ENCODE measurements at places on chromosomes 16 and 17.
A peak's percentile ranks its signal among the peaks of the same experiment; 100 is the strongest.

- DNase-seq: no peak
Observed at GRCh38 chr17:74612046-74612445, 11.5 kb downstream of the CD300E start.

- no peak for DNase-seq
Observed at GRCh38 chr17:3574231-3574630, 16.6 kb upstream of the TRPV3 start.

DNA sequence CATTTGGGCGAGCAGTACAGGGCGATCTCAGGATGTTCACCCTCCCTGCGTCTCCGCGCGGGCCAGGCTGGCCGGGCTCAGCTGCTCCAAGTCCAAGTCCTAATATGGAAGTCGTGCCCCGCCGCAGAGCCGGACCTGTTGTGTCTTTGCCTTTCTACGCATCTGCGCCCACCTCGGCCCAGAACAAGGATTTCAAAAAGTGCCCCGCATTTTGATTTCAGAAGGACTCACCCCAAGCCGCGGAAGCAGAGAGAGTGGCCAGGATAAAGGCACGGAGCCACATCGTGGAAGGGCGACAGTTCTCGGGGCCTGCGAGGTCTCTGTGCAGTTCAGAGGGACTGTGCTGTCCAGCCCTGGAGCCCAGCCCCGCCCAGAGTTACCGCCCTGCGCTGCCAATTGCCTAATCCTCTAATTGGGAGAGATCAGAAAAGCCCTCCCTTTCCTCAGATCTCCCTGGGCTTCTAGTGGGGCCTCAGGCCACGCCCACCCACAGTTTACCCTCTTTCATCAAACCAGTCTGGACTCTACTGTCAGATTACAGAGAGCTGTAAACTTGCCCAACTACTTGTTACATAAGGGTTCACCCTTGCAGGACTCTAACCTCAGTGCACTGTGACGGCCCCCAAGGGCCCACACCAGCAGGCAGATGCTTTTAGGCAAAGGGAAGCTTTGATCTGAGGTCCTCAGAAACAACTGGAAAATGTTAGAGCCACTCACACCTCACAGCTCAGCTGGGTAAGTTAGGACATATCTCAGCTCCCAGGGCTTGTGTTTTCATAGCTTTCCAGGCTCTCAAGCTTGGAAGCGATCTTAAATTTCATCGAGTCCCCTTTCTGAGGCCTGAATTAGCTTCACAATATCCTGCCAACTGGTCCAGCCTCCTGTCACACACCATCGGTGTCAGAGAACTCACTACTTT, at the start of gene CES1:
Gene CES1 (minus strand): TSS at position 324 of the 919 bp plus-strand sequence. CDS start 41 bp downstream, at position 283.
- DNase-seq: no peak

- no peak for DNase-seq
Observed at GRCh38 chr16:88083582-88083981, 132.3 kb downstream of the BANP start.

DNA sequence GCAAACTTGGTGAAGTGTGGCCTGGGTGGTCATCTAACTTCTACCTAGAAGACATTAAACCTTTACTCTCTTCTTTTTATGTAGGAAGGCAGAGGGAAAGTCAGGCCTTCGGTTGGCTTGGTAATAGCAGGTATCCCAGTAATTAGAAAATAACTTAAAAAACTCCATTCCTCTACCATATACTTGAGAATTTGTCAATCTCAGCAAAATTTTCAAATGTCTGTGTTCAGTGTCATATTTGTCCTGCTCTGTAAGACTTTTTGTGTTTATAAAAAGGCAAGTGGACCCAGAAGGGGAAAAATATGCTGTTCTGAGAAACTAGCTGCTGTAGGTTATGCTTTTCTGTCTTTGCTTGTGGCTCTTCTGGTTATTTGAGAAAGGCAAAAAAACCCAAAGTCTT, 5.8 kb downstream of the HMOX2 start:
- DNase-seq: no peak

DNA sequence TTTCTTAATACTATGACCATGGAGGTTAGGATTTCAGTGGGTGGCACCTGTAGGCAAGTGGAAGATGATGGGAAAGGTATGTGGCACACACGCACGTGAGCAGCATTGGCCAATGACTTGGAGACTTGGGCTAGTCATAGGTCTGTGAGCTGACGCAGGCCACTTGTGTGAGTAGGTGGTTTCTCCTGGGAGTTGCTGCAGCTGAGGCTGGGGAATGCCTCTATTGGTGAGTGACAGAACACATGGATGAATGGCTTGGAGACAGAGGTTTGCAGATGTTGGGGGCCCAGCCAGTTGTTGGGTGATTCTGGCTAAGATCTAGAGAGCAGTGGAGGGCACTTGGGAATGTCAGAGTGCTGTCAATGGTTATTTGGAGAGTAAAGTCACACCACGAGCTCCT, 64.1 kb downstream of the MARF1 start:
- DNase-seq: peak; percentile 18

GRCh38 chr17:46167826-46168569, 25.2 kb downstream of the KANSL1 start:
- peak; percentile 38 for DNase-seq

- no peak for DNase-seq
Observed at GRCh38 chr17:52336796-52337195, 178.3 kb upstream of the CA10 start.

- DNase-seq: no peak
Observed at GRCh38 chr17:44317545-44317944, 7.1 kb downstream of the SLC25A39 start.

DNA sequence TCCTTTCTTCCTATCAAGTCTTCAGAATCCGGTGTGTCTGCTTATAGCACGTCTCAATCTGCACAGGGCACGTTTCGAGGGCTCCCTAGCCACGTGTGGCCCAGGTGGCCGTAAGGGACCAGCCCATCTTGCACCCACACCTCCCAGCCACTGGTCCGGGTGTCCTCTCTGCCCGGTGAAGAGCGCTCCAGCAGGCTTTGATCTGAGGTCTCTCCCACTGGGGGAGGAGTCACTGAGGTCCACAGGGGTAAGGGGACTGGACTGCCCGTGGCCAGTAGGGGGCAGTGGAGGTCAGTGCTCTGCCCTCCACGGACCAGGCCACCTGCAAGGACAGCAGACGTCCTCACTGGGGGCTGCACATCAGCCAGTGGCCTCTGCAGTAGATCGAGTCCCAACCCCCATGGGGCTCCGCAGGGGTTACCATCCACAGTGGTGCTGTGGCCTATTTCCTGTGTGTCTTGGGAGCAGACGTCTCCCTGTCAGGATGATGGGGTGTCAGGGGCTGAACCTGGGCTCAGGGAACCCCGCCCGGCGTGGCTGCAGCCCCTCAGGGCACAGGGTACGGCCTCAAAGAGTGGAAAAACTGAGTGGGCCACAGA, 204.1 kb upstream of the CIBAR2 start:
- peak; percentile 54 for DNase-seq

DNA sequence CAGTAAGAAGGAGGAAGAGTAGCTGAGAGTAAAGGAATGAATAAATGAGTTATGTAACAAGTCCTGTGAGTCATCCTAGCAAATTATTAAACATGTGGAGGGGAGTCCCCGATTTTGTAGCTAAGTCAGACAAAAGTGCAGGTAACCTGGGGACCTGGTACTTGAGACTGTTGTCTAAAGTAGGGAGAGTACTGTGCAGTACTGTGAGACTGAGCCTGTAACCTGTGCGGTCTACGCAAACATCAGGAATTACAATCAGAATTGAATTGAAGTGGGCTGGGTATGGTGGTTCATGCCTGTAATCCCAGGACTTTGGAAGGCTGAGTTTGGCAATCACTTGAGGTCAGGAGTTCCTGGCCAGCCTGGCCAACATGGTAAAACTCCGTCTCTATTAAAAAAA, 35.7 kb downstream of the IKZF3 start:
- peak; percentile 18 for DNase-seq

Measured in MCF 10A (cell line).